ENCODE measurements at places on chromosomes 12 and 14. TPM values are rescaled to one million over a fixed set of nuclear protein-coding genes. Genes with fewer than 3 reads are reported as not detected.

GRCh38 chr14:22837750-22838538 lies 1.6 kb downstream of the MMP14 start:
- DNase-seq, result peak; percentile 37

GRCh38 chr14:47278233-47278842 lies 397.1 kb downstream of the MDGA2 start:
- no peak for DNase-seq

The NUP107 gene
- 47.2 TPM for total RNA-seq

DNA sequence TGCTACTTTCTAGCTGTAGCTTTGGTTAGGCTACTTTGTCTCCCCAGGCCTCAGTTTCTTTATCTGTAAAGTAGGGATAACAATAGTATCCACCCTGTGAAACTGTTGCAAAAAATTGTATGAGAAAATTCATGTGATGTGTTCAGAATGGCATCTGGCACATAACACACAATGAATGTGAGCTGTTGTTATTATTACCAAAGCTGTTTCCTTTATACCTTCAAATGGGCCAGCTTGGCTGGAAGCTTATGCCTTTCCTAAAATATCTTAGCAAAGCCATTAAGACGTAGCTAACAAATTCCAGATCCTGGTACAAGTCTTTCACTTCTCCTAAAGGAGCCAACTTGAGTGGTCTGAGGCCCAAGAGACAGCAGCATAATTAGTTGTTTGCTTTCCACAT lies 25.2 kb upstream of the MANSC4 start:
- no peak for DNase-seq

The LALBA gene
- total RNA-seq, result not detected

DNA sequence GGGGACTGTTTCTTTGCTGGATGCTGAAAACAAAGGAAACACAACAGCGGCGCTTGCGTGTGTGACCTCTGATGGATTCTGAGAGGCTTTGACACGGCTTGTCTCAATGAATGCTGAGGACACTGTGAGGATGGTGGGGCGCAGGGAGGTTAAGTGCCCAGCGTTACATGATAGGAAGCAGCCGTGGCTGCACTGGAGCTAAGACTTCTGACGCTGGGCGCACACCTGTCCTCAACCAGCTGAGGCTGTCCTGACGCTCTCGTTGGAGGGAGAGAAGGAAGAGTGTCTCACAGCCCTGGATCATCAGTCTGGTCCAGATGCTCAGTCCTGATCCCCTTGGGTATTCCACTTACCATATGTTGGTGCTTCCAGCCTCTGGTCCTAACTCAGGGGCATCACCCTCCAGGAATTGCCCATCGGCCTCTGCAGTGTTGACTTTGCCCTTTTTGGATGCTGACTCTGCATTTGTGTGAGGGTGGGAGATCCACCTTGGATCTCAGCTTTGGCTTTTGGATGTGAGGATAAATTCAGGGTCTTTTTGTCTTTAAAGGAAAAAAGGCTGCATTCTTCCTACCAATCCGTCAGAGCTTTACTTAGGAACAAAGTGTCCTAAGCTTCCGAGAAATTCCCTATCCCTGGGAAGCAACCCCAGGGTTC lies 125.2 kb downstream of the ZNF664 start:
- no peak for DNase-seq

The ACOT6 gene
- not detected for total RNA-seq

GRCh38 chr12:51622564-51622963 lies 31.5 kb downstream of the SCN8A start:
- no peak for DNase-seq

DNA sequence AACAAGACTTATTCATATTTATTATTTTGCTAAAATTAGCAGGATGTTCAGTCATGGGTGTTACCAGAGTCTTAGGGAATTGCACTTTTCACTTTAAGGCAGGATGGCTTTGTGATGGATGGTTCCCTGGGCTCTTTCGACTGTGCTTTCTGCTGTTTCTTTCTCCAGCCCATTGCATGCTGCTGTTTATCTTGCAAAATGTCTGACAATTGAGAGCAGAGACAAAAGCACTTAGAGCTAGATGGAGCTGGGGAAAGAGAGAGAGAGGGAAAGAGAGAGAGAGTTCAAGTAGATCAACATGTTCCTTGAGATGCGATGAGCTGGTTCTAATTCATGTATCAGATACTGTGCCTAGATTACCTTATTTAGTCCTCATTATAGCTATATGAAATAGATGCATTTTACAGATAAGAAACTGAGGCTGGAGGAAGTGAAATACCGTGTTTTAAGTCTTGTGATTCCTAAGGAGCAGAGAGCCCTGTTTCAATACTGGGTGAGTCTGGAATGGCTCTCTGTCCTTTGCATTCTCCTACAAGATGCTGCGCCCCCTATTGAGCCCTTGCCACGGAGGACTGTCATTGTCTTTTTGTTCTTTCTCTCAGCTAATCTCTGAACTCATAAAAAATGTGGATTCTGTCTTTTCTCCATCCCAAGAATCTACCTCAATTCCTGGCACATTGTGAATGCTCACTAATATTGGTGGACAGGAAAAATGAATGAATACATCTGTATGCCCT lies 227.9 kb downstream of the ALG10B start:
- no peak for DNase-seq

The PRB2 gene
- 0.20 TPM for total RNA-seq

The NR1H4 gene
- total RNA-seq, result 0.39 TPM

The KRT6C gene
- 3.5 TPM for total RNA-seq

The TMEM179 gene
- total RNA-seq, result 0.39 TPM

DNA sequence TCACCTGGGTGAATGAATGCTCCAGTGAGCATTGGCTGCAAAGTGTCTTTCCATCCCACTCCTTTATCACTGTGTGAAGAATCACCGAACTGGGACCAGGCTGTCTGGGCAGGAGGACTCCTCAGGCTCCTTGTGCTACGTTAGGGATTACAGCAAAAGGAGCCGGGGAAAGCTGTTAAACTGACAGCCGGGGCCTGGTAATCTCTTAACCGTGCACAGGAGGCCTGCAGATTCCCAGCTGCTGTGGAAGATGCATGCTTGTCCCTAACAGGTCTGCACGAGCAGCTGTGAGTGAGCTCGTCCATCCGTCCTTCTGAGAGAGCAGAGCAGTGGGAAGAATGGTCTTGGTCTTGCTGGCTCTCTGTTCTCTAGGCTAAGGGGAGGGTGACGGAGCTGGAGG lies 231.5 kb downstream of the AACS start:
- DNase-seq, result no peak

The RAP1B gene
- total RNA-seq, result 178 TPM

The OVCH1 gene
- 0.30 TPM for total RNA-seq

GRCh38 chr14:56666294-56666693 lies 86.7 kb downstream of the TMEM260 start:
- no peak for DNase-seq

GRCh38 chr14:78308079-78308478 lies 137.9 kb downstream of the NRXN3 start:
- DNase-seq, result no peak

- no peak for DNase-seq
These were observed 3.8 kb downstream of the ETV6 start for GRCh38 chr12:11653215-11653753.

GRCh38 chr14:34707722-34708121 lies 6.7 kb downstream of the CFL2 start:
- no peak for DNase-seq

The GZMH gene
- total RNA-seq, result not detected

DNA sequence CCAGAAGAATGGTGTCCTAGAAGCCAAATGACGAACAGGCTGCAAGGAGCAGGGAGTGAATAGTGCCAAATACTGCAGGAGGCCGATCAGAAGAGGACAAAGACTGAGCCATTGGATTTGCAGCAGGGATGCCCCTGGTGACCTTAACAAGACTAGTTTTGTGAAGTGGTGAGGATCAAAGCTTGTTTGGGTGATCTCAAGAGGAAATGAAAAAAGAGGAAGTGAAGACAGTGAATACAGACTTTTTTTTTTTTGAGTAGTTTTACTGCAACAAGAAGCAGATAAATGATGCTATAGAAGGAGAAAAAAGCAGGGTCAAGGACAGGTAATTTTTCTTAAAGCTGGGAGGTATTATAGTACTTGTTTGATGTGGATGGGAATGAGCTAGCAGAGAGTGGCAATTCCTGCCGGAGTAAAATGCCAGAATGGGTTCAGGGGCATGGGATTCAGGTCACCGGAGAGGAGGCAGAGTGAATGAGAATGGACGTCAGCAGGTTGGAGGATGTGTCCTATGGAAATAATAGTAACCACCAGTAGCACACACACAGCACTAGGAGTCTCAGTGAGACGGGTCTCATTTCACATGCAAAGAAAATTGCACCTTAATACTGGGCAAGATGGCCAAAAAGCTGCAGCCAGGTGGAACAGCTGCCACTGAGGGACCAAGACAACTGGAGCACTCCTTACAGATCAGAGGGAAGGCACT lies 345.8 kb upstream of the CCDC196 start:
- no peak for DNase-seq

The IL31 gene
- not detected for total RNA-seq

DNA sequence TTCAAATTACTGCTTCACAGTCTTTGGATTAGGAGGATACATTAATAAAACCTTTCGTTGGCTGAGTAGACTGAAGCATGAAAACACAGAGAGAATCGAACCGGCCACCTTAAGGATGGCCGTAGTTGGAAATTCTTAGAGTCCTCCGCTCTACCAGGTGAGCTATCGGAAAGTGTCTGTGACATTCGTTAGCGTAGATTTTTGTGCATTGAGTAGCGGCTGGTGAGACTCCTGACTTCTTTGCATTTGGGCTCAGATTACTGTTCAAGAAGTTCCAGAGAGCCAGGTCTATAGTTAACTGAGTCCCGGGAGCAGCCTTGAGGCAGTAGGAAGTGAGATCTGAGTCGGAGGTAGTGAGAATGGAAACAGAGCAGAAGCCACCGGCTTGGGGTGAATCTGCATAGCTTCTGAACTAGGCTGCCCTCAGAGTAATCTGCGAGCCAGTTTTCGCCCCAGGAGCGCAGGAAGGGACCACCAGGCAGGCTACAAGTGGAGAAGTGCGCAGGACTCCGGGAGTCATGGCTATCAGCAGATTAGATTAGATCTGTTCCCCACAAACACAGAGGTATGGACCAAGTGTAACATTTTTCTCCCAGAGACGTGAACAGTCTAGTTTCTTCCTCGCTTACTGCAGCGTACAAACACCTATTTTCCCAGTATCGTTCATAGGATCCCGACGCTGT lies 11.0 kb downstream of the OR6S1 start:
- DNase-seq, result no peak

The SOX5 gene
- 16.4 TPM for total RNA-seq

The PDE3A gene
- total RNA-seq, result 14.4 TPM

- DNase-seq, result no peak
These were observed 231.3 kb downstream of the MON2 start for GRCh38 chr12:62697893-62698292.

The DLGAP5 gene
- total RNA-seq, result 13.7 TPM

DNA sequence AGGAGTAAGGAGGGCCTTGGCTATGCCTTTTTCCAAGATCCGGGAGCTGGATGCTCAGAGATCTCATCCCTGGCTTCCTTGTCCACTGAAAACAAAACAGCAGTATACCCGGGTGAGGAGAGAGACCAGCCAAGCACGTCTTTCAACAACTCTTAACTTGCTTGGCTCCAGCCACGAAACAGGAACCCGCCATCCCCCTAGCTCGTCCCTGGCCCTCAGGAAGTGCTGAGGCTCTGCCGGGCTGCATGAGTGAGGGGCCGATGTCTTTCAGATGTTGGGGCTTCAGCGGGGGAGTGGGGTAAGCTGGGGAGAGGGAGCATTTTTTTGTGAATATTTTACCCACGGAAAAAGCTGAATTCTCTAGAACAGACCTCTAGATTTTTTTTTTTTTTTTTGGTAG lies 231.1 kb downstream of the CACNA1C start:
- DNase-seq, result peak; percentile 66
